Fibroblast of the aortic adventitia (primary cell): ENCODE measurements at places on chromosomes 6 and 20. TPM values are rescaled to one million over a fixed set of nuclear protein-coding genes. Genes with fewer than 3 reads are reported as not detected.

NRN1 gene
- total RNA-seq: 0.65 TPM in 1 of 2 replicates, not detected in the other

DUSP15 gene
- total RNA-seq: 9.9 TPM in 1 of 2 replicates, not detected in the other

RSPH4A gene
- total RNA-seq: 0.54 and 0.82 TPM in 2 replicates

IMPG1 gene
- total RNA-seq: not detected in 2 replicates

DAAM2 gene
- total RNA-seq: 3.4 and 11.5 TPM in 2 replicates

PHACTR3 gene
- total RNA-seq: not detected in 2 replicates

KCNK15 gene
- total RNA-seq: 4.2 and 8.5 TPM in 2 replicates

BEND6 gene
- total RNA-seq: 15.3 and 34.8 TPM in 2 replicates

CST2 gene
- total RNA-seq: 0.36 TPM in 1 of 2 replicates, not detected in the other

ACSS1 gene
- 0.99 and 2.5 TPM in 2 replicates for total RNA-seq

SLC22A7 gene
- total RNA-seq: not detected in 2 replicates

GMPR gene
- 2.5 and 24.8 TPM in 2 replicates for total RNA-seq

C6orf58 gene
- not detected in 2 replicates for total RNA-seq

TRMT6 gene
- total RNA-seq: 4.1 and 8.0 TPM in 2 replicates

NEDD9 gene
- total RNA-seq: 0.33 and 0.36 TPM in 2 replicates

HLA-DOB gene
- 2.6 TPM in 1 of 2 replicates, not detected in the other for total RNA-seq

PPIL6 gene
- total RNA-seq: 0.65 and 5.8 TPM in 2 replicates

PRKN gene
- total RNA-seq: 2.0 and 4.0 TPM in 2 replicates

PRRC2A gene
- total RNA-seq: 24.0 and 68.0 TPM in 2 replicates

NFATC2 gene
- total RNA-seq: 0.36 and 0.41 TPM in 2 replicates

DSE gene
- total RNA-seq: 50.7 and 61.2 TPM in 2 replicates

MCHR2 gene
- total RNA-seq: not detected in 2 replicates
